ENCODE measurements at places on chromosomes 2 and 18.
A peak's percentile ranks its signal among the peaks of the same experiment; 100 is the strongest.

GRCh38 chr2:20165677-20166509, 59.0 kb downstream of the SDC1 start:
- DNase-seq, result no peak

GRCh38 chr18:67694787-67695186, 178.3 kb upstream of the DSEL start:
- DNase-seq, result no peak

- DNase-seq, result no peak
Observed at GRCh38 chr2:111994042-111994441, 61.0 kb upstream of the TMEM87B start.

GRCh38 chr2:240846873-240847595, 21.6 kb upstream of the AGXT start:
- no peak for DNase-seq

DNA sequence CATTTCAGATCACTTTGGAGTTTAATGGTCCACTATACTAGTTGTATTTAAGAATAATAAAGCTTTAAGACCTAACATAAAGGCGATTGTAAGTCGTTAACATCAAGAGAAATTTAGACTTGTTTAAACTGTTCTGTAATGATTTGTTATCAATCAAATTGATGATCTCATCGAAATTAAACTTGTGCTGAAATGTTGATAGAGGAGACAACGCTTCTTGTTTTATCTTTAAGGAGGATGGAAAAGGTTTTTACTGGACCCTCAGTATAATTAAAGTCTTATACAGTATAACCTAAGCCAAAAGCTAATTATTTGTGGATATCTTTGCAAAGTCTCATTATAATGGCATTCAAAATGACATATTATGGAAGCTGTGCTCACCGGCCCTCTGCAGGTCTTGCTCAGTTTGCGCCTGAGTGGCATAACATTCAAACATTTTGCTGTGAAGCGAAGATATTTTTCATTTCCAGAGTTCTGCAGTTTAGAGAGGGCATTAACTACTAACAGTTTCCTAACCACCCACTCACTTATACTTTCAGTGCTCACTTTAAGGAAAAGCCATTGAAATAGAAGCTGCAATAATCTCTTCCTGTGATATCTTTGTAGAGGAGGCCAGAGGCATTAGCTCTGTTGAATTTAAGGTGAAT, 1.4 kb upstream of the SERTAD2 start:
- no peak for DNase-seq

DNA sequence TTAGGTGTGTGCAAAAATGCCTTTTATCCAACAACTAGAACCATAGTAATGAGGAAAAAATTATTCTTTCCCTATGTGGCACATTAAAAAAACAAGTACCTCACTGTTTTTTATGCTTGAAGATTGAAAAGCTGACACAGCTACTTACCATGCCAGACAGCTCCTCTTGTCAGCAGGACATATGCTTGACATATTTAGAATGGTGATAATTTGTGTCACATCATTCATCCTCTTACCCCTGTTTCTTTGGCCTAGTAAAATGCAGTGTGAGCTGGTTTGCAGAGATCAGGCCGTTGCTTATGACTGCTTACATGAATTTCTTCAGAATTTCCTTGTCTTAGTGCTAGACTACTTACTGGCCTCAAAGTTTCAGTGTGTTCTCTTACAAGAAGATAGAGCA, 869.9 kb downstream of the LRP1B start:
- no peak for DNase-seq

GRCh38 chr2:133557614-133558013, 10.6 kb downstream of the NCKAP5 start:
- no peak for DNase-seq

- DNase-seq, result no peak
Observed at GRCh38 chr2:80248146-80248545, 56.4 kb downstream of the LRRTM1 start.

GRCh38 chr2:107338059-107338458, 452.1 kb upstream of the ST6GAL2 start:
- DNase-seq, result no peak

GRCh38 chr2:149312039-149312438, 18.3 kb upstream of the LYPD6 start:
- no peak for DNase-seq

GRCh38 chr2:218833023-218833609, 1.5 kb upstream of the PRKAG3 start:
- no peak for DNase-seq

DNA sequence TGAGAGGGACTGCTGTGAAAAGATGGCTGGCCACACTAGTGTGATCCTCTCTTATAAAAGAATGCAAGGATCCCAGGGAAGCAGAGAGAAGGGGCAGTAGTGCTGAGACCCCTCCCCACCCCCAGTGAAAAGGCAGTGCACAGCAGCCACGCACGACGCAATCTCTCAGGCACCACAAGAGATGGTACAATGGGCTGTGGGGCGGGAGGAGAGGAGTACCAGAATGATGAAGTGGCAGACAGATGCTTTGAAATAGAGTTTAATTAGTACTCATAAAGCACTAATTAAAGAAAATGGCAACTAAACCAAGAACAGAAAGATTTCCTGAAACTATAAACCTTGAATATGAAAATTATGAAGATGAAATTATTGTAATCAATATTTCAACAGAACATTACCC, 29.0 kb downstream of the B4GALT6 start:
- no peak for DNase-seq

DNA sequence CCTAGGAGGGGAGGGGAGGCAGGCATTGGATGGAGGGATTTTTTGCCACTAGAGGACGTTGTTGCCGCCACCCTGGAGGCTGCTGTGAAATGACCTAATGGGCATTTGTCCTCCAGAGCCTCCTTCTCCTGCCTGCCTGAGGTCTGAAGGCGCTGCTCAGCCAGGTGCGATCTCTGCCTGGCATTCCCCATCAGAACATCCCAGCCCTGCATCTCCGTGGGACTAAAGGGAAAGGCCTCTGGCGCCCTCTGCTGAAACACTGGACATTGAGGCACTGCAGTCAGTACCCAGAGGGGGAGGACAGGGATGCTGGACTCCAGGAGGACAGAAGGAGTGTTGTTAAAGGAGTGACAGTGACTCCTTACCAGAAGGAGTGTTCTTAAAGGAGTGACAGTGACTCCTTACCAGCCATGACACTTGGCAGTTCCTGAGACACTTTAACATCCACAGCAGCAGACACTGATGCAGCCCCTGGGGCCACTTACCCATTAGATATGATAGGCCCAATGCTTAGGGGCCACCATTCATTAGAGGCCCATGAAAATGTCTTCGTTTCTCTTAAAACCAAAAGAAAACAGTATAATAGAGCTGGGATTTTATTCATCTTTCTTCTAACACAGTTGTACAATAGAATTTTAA, 17.0 kb downstream of the THNSL2 start:
- DNase-seq, result peak; percentile 19

- DNase-seq, result no peak
Observed at GRCh38 chr2:232504438-232504837, 15.8 kb upstream of the PRSS56 start.

DNA sequence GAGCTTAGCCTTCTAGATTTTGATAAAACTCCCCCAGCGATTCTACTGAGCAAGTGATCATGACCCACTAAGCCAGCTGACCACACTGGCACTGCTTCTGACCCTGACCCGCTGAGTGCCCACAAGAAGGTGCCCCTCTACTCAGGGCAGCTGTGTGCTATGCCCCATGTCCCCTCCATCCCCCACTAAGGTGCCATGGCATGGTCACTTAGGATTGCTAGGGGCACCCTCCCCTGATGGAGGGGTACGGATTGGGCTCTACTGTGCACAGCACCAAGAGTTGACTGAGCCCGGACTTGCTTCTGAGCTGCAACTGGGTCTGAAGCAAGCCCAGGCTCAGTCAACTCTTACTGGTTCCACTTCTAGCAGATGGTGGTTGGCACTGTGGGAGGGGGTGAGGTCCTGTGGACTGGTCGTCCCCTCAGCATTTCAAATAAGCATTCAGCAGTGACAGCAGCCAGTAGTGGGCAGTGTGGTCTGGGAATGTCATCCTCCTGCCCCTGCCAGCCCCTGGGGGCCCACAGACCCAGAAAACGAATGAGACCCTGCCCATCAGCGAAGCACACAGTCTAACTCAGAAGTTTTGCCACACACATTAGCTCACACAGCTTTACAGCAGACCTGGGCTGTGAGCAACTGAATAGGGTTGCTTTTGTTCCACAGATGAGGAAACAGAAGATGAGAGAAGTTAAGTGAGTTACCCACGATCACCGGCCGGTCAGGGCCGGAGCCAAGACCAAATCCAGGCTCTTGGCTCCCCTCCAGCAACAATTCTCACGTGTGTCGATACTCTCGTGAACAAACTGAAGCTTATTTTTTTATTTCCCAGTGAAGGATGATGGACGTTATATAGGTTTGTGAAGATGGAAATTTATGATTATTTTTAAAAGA, 52.1 kb upstream of the FOSL2 start:
- no peak for DNase-seq
